Immature natural killer cell (primary cell): ENCODE measurements at places on chromosomes 11 and 22. TPM values are rescaled to one million over a fixed set of nuclear protein-coding genes. Genes with fewer than 3 reads are reported as not detected.

DNA sequence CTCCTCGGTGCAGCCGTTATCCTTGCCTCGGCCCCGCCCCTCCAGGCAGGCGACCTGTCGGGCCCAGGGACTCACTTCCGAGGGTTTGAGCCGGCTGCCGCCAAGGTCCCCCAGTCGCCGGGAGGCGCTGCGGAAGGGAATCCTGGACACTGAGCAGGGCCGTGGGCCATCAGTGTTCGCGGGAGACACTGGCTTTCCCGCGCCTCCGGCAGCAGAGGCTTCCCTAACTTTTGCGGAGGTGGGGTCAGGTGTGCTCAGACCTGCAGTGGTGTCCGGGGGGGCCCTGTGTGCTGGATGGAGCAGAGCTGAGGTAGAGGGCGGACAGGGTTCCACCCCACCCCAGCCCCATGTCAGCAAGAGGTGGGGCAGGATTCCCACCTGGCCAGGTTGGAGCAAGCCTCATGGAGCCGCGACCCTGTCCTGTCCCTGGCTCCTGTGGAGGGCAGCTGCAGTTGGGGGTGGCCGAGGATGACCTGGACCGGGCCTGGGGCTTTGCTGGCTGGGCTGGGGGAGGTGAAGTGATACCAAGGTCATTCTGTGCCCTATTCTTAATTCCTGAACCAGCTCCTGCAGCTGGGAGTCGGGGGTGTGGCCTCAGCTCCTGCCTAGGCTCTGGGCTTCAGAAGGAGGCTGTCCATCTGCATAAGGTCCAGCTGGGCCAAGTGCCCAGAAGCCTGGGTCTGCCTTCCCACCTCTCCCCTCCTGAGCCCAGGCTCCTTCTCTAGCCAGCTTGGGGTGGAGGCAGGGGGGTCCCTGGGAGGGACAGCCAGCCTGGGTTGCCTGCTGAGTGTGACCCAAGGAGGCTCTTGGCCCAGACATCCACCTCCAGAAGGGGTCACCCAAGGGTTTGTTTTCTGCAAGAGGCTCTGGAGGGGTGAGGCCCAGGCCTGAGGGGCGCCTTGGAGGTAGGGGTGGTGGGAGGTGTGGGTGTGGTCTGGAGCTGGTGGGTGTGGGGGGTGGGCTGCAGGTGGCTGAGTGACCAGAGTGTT lies 8.4 kb downstream of the TSPAN4 start:
- no peak for DNase-seq

- no peak for DNase-seq
These were observed 7.4 kb downstream of the CD82 start for GRCh38 chr11:44572884-44573283.

The DNAJB7 gene
- polyA plus RNA-seq: not detected

The SPDYC gene
- not detected for polyA plus RNA-seq
